ENCODE measurements at places on chromosomes 3 and 15. TPM values are rescaled to one million over a fixed set of nuclear protein-coding genes. Genes with fewer than 3 reads are reported as not detected.

The RETNLB gene
- not detected for total RNA-seq

- DNase-seq = no peak
- no peak overlapping the region for H3K4me3 ChIP-seq
- no peak overlapping the region for H3K27ac ChIP-seq
Measured at GRCh38 chr3:110938629-110939028, 133.0 kb upstream of the NECTIN3 start.

- no peak overlapping the region for H3K27ac ChIP-seq
- H3K36me3 ChIP-seq = no peaks in the 10 kb centered on the region
- no peaks in the 10 kb centered on the region for H3K4me1 ChIP-seq
- DNase-seq = no peak
- H3K27me3 ChIP-seq = no peaks in the 10 kb centered on the region
Measured at GRCh38 chr3:189337673-189338091, 165.9 kb downstream of the TPRG1 start.

DNA sequence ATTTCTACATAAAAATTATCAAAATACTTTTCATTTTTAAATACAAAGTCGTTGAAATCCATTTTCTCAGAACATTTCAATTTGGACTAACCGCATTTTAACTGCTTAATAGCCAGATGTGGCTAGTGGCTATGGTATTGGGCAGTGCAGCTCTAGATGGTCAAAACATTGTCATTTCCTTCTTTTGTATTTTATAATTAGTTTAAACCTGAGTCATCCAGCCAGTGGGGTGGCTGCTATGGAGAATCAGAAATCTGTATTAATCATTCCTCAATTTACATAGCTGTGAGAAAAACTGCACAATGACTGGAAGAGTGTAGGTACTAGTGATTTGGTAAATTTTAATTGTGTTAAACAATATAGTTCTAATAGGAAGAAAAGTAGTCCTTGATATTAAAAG is 245.3 kb downstream of the PDZRN3 start:
- DNase-seq = no peak
- no peak overlapping the region for H3K27ac ChIP-seq
- no peaks in the 10 kb centered on the region for H3K27me3 ChIP-seq
- H3K4me3 ChIP-seq = no peak overlapping the region
- H3K4me1 ChIP-seq = no peaks in the 10 kb centered on the region

DNA sequence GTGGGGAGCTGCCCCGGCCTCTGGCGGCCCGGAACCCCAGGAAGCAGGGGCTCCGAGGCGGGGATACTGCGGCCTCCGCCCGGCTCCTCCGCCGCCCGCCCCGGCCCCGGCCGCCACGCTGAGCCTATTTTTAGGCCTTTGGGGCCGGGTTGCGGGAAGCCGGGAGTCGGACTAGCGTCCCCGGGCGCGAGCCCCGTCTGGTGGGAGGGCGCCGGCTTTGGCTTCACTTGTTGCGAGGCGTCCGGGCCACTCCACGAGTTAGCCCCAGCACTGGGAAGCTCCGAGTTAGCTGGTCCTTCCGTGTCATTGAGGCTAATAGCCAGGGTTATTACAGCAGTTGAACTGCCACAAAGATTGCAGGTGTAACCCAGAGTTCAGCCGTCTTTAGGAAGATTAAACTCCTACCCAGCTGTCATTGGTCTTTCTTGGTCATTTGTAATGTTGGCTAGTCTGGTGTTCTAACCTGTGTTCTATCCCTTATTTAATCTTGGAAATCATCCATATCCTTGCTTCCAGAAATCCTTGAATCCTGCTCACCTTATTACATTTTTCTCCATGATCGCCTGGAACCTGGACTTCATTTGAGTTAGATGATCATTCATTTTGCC is 791 bp downstream of the GYG1 start:
- peaks cover 2% of the 10 kb centered on the region for H3K36me3 ChIP-seq
- H3K4me3 ChIP-seq = peak overlapping the region; percentile 77
- no peaks in the 10 kb centered on the region for H3K27me3 ChIP-seq
- peak; percentile 44 for DNase-seq
- H3K27ac ChIP-seq = no peak overlapping the region

DNA sequence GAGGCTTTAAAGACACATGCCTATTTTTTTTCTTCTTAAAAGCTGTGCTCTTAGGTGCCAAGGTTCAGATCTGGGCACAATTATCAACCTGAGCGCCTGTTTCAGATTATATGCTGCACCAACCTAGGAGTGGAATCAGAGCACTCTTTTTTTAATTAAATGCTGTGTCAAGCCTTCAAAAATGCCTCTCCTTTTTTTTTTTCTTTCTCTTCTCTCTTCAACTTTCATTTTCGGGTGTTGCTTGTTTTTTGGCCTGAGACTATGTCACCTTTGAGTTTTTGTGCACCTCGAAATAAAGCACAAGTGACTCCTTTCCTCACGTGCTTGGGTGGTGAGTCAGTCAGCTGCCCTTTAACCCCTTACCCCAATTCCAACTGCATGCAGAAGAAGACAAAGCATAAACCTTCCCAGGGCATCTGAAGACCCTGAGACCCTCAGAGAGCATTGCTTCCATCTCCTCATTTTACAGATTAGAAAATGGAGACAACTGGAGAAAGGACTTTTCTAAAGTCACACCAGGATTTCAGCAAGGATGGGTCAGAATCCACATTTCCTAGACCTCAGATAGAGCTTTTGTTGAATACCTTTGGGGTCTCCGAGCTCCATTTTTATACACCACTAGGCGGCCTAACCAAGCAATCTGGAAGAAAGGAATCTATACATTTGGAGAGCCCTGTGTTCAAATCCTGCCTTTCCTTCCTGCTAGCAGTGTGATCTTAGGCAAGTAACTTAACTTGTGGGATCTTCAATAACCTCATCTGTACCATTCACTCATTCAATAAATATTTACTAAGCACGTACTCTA is 631 bp upstream of the PRICKLE2 start:
- no peaks in the 10 kb centered on the region for H3K27me3 ChIP-seq
- no peak for DNase-seq
- H3K4me1 ChIP-seq = peaks cover 3% of the 10 kb centered on the region
- H3K4me3 ChIP-seq = peak overlapping the region; percentile 84
- H3K36me3 ChIP-seq = no peaks in the 10 kb centered on the region

DNA sequence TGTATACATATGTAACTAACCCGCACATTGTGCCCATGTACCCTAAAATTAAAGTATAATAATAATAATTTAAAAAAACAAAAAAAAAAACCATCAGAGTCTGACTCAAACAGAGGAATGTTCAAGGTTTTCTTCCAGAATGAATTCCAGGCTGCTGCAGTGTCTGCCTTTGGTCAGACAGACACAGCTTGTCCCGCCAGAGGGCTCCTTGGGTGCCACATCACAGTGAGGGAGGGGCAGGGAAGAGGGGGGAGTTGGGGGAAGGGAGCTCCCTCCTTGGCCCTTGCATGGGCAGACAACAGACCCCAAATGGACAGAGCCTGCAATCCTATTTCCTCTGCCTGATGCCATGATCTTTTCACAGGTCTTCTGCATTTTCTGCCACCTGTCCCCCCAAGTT is 36.5 kb downstream of the ITGB5 start:
- peaks cover 44% of the 10 kb centered on the region for H3K36me3 ChIP-seq
- no peaks in the 10 kb centered on the region for H3K4me1 ChIP-seq
- no peak overlapping the region for H3K4me3 ChIP-seq
- H3K27me3 ChIP-seq = no peaks in the 10 kb centered on the region
- DNase-seq = no peak

GRCh38 chr3:172651936-172652625 is 58.8 kb downstream of the NCEH1 start:
- no peaks in the 10 kb centered on the region for H3K27me3 ChIP-seq
- no peak for DNase-seq
- no peak overlapping the region for H3K4me3 ChIP-seq

DNA sequence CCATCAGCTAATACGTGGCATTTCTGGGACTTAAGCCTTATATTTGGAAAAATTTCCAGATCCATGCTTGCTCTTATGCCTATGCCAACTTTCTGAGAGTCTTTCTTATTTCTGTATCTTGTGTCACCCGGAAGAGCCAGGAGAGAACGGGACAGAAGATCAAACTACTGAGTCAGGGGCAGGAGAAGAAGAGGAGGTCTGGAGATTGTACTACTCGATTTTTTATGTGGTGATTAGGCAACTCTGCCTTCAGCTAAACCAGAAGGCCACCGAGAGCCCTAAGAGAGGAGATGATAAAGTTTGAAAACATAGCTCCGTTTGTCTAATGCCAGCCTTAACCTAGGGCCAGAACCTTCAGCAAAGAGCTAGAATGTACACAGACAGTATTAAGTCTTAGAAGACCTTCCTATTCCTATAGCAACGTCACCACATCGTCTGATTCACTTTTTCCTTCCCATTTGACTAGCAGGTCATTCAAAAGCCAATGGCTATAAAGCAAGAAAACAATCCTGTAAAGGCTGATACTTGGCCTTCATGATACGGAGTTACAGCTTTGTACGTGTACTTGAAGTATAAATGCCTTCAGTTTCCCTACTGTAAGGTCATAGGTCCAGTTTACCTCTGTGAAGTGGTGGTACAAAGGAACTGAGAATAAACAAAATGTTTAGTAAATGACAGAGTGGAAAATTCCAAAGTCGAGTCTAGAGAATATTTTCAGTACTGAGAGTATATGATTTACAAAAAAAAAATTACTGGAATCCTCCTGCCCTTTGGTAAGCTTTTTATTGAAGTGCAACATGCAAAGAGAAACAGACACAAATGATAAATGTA is 96.1 kb upstream of the ICE2 start:
- no peak for DNase-seq
- H3K27me3 ChIP-seq = no peaks in the 10 kb centered on the region
- H3K27ac ChIP-seq = no peak overlapping the region
- no peaks in the 10 kb centered on the region for H3K36me3 ChIP-seq
- H3K4me1 ChIP-seq = peaks cover 7% of the 10 kb centered on the region
